ENCODE measurements at places on chromosomes 5 and 9. TPM values are rescaled to one million over a fixed set of nuclear protein-coding genes. Genes with fewer than 3 reads are reported as not detected.

- H3K4me1 ChIP-seq = no peaks in the 10 kb centered on the region
- H3K27me3 ChIP-seq = no peaks in the 10 kb centered on the region
- no peak overlapping the region for H3K27ac ChIP-seq
- no peak for DNase-seq
These were observed 102.7 kb downstream of the EHMT1 start for GRCh38 chr9:137721479-137721878.

- DNase-seq = no peak
- H3K27ac ChIP-seq = peak overlapping the region; percentile 81
- H3K4me1 ChIP-seq = no peaks in the 10 kb centered on the region
- no peaks in the 10 kb centered on the region for H3K36me3 ChIP-seq
- no peak overlapping the region for H3K4me3 ChIP-seq
These were observed 41.2 kb downstream of the FYB1 start for GRCh38 chr5:39178171-39178570.

GRCh38 chr9:95018099-95018936, 291.8 kb downstream of the AOPEP start:
- DNase-seq = peak; percentile 74
- H3K27ac ChIP-seq = peak overlapping the region; percentile 78
- peaks cover 66% of the 10 kb centered on the region for H3K36me3 ChIP-seq
- H3K4me3 ChIP-seq = peak overlapping the region; percentile 8

- DNase-seq = no peak
- no peak overlapping the region for H3K4me3 ChIP-seq
- H3K36me3 ChIP-seq = no peaks in the 10 kb centered on the region
- no peak overlapping the region for H3K27ac ChIP-seq
- peaks cover 21% of the 10 kb centered on the region for H3K4me1 ChIP-seq
These were observed 79.7 kb downstream of the MED27 start for GRCh38 chr9:131999692-132000551.

GRCh38 chr5:16757146-16757545, 140.3 kb upstream of the RETREG1 start:
- no peak overlapping the region for H3K4me3 ChIP-seq
- H3K27ac ChIP-seq = no peak overlapping the region
- no peak for DNase-seq
- no peaks in the 10 kb centered on the region for H3K4me1 ChIP-seq
- no peaks in the 10 kb centered on the region for H3K36me3 ChIP-seq

DNA sequence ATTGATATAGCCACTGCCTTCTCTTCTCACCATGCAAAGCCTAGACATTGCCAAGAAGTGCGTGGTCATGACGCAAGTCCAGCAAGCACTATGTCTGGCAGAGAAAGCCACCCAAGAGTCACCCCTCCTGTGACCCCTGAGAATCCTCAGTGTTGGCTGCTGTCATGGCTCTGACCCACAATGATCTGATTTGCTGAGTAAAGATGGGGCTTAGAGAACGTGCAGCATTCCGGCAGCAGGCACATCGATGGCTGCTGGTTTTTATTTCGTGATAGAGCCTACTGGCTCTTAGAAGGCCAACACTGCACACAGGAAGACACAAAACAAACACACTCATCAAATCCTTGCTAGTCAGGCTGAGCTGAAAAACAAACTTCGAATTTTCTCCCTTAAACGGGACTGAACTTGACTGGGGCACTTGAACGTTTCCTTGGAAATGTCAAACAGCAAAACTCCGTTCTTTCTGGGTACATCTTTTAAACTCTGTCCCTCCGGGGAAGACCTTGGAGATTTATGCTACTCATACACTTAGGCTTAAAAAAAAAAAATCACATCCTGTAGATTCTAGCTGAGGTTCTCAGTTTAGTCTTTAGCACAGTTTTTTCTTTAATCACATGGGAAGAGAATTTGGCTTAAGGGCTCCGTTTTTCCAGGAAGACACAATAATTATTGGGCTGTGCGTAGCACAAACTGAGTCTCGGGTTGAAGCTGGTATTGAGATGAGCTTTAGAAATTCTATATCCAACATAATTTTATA, 88.2 kb upstream of the BASP1 start:
- no peaks in the 10 kb centered on the region for H3K4me1 ChIP-seq
- no peak overlapping the region for H3K27ac ChIP-seq
- H3K4me3 ChIP-seq = no peak overlapping the region
- no peaks in the 10 kb centered on the region for H3K27me3 ChIP-seq

DNA sequence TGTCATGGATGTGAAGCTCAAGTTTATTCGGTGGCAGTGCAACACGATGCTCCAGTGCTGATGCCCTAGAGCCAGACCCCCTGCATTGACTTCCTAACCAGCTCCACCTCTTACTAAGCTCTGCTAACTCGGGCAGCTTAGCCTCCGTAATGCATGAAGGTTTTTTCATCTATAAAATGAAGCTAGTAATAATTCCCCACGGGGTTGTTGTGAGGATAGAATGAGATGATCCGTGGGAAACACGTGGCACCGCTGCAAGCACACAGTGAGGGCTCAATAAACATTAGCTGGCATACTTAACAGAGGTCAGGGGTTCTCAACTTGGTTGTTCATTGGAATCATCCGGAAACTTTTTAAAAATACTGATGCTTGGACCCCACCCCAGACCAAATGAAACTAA, 6.8 kb downstream of the ENC1 start:
- H3K27ac ChIP-seq = no peak overlapping the region
- H3K36me3 ChIP-seq = peaks cover 67% of the 10 kb centered on the region
- peaks cover 55% of the 10 kb centered on the region for H3K4me1 ChIP-seq
- DNase-seq = no peak
- H3K27me3 ChIP-seq = no peaks in the 10 kb centered on the region
- no peak overlapping the region for H3K4me3 ChIP-seq

GRCh38 chr5:56910210-56910965, 992 bp downstream of the SETD9 start:
- peaks cover 10% of the 10 kb centered on the region for H3K36me3 ChIP-seq
- no peaks in the 10 kb centered on the region for H3K27me3 ChIP-seq
- peaks cover 16% of the 10 kb centered on the region for H3K4me1 ChIP-seq

DNA sequence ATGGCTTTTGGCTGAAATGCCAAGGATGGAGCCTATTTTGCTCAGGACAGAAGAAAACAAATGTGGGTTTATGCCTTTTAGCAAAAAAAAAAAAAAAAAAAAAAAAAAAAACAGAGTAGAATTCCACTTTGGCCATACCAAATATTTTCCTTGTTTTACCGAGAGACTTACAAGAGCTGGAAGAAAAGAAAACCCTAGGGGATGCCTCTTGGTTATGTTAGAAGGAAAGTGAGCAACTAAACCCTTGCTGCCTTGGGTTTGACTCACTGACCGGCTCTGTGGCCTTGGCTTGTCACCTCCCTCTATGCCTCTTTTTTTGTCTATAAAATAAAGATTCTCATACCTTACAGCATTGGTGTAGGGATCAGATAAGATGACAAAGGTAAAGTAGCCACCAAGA, 69.6 kb upstream of the ABCA1 start:
- H3K4me1 ChIP-seq = peaks cover 8% of the 10 kb centered on the region
- no peak overlapping the region for H3K27ac ChIP-seq
- no peaks in the 10 kb centered on the region for H3K27me3 ChIP-seq
- no peak overlapping the region for H3K4me3 ChIP-seq

DNA sequence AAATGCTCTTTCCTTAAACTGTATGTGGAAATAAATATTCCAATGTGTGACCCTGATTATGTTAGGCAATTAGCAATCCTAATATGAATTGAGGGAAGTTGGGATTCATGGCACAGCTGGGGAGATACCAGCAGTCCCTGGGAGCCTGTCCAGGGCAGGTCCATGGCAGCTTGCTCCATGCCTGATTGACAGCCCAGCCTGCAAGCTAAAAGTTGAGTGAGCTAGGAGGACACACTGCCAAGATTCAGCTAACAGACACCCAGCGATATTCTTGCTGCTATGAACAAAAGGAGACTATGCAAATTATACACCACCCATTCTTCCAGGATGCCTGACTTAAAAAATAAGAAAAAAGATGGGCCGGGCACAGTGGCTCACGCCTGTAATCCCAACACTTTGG, 6.2 kb downstream of the TGFBI start:
- no peaks in the 10 kb centered on the region for H3K27me3 ChIP-seq
- peaks cover 80% of the 10 kb centered on the region for H3K4me1 ChIP-seq
- H3K4me3 ChIP-seq = no peak overlapping the region
- H3K27ac ChIP-seq = no peak overlapping the region

GRCh38 chr9:113011911-113012381, at the start of gene ZNF883:
ZNF883 (minus strand) TSS chr9:113012192.
- no peaks in the 10 kb centered on the region for H3K4me1 ChIP-seq
- no peaks in the 10 kb centered on the region for H3K27me3 ChIP-seq
- H3K36me3 ChIP-seq = no peaks in the 10 kb centered on the region
- DNase-seq = peak; percentile 74
- no peak within 1 kb of the TSS for H3K27ac ChIP-seq
- peak within 1 kb of the TSS; percentile 25 for H3K4me3 ChIP-seq

GRCh38 chr9:108395421-108395820, 460.4 kb downstream of the ACTL7B start:
- DNase-seq = no peak
- H3K36me3 ChIP-seq = no peaks in the 10 kb centered on the region
- no peak overlapping the region for H3K27ac ChIP-seq
- H3K4me3 ChIP-seq = no peak overlapping the region

GRCh38 chr5:18366234-18366633, 732.0 kb downstream of the TAF11L14 start:
- DNase-seq = no peak
- no peak overlapping the region for H3K4me3 ChIP-seq
- no peak overlapping the region for H3K27ac ChIP-seq
- H3K36me3 ChIP-seq = no peaks in the 10 kb centered on the region

DNA sequence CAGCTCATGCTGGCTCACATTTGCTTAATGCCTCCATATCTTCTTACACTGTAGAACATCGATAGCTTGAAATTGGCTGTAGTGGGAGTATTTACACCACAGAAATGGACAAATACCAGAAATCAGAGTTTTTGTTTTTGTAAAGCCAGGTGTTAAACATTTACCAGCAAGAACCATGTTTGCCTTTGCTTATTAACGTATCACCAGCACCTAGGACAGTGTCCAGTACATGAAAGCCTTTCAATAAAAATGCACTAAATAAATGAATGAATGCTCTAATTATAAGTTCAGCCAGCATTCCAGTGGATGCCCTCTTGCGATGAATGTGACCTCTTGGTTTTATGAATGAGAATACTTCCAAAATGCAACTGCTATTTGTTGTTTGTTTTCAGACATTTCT, 140.4 kb upstream of the VLDLR start:
- H3K4me1 ChIP-seq = no peaks in the 10 kb centered on the region
- DNase-seq = no peak
- H3K36me3 ChIP-seq = no peaks in the 10 kb centered on the region
- no peaks in the 10 kb centered on the region for H3K27me3 ChIP-seq

DNA sequence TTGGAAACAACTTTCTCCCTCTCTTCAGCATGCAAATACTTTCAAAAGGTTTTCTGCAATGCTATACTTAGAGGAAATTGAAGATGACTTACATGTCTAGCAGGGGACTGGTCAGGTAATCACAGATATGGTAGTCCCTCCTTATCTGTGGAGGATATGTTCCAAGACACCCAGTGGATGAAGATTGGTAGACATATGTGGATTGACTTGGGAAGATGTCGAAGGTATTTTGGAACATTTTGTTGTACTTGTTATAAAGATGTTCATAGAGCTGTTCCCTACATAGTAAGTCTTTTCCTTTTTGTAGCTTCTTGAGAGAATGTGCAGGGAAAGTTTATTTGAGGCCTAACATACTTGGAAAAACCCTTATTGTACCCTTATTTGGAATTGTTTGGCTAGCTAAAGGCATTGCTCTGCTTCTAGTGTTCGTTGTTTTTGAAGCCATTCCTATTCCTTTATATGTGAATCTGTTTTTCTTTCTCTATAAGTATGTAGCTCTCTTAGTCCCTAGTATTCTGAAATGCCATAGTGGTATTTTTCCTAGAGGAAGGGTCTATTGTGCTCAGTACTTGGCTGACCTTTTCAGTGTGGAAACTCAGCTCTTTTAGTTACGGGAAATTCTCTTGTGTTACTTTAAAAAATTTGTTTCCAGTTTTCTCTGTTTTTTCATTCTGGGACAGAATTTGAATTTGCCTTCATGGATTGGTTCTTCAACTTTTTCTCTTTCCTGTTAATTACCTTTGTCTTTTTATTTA, 25.7 kb downstream of the GPR151 start:
- no peaks in the 10 kb centered on the region for H3K4me1 ChIP-seq
- no peaks in the 10 kb centered on the region for H3K27me3 ChIP-seq
- peaks cover 24% of the 10 kb centered on the region for H3K36me3 ChIP-seq
- no peak for DNase-seq

GRCh38 chr9:126614088-126614454, 343 bp downstream of the LMX1B start:
- H3K36me3 ChIP-seq = no peaks in the 10 kb centered on the region
- H3K27me3 ChIP-seq = peaks cover 81% of the 10 kb centered on the region
- DNase-seq = no peak
- peak overlapping the region; percentile 60 for H3K4me3 ChIP-seq

DNA sequence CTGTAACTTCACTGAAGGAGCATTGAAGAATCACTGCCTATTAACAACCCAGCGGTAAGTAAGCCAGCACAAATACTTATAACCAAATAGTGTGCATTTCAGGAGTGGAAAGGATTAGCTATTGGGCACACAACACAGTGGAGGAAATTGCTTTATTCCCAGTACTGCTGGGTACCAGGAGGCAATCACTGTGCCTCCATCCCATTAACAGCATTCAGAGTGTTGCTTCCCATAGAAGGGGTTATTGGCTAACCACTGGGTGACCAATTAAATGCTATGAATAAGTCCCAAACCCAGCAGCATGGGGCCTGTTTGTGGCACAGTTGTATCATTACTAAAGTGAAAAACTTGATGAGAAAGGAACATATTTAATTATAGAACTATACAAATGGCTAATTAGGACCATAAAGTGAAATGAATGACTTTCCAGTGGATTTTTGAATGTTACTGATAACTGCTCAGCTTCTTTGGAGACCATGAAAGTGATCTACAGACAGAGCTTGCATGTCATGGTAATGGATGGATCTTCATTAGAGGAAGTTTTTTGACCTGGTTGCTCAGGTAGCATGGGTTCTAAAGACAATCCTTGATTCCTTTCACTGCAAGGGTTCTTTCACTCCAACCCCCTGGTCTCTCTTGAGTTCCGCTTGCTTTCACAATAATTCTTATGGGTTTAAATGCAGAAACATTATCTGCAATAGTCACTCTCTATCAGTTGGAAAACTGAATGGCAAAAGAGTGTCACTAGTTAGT, 413.3 kb upstream of the RORB start:
- no peak overlapping the region for H3K27ac ChIP-seq
- no peaks in the 10 kb centered on the region for H3K4me1 ChIP-seq
- no peak for DNase-seq
- H3K27me3 ChIP-seq = no peaks in the 10 kb centered on the region

The NDUFAF2 gene
- 34.4 TPM for total RNA-seq

The PAEP gene
- not detected for total RNA-seq

The PRDM9 gene
- total RNA-seq = not detected

The ZBTB5 gene
- total RNA-seq = 8.0 TPM

The TAF11L5 gene
- not detected for total RNA-seq

The IGFBPL1 gene
- 0.19 TPM for total RNA-seq

The IFNA13 gene
- total RNA-seq = not detected

Measured in heart left ventricle (tissue), 16 donors.